Aorta (tissue), 5 donors: ENCODE measurements at places on chromosomes 4 and X. TPM values are rescaled to one million over a fixed set of nuclear protein-coding genes. Genes with fewer than 3 reads are reported as not detected.

SNCA gene
- 4.2 TPM for polyA plus RNA-seq

DNA sequence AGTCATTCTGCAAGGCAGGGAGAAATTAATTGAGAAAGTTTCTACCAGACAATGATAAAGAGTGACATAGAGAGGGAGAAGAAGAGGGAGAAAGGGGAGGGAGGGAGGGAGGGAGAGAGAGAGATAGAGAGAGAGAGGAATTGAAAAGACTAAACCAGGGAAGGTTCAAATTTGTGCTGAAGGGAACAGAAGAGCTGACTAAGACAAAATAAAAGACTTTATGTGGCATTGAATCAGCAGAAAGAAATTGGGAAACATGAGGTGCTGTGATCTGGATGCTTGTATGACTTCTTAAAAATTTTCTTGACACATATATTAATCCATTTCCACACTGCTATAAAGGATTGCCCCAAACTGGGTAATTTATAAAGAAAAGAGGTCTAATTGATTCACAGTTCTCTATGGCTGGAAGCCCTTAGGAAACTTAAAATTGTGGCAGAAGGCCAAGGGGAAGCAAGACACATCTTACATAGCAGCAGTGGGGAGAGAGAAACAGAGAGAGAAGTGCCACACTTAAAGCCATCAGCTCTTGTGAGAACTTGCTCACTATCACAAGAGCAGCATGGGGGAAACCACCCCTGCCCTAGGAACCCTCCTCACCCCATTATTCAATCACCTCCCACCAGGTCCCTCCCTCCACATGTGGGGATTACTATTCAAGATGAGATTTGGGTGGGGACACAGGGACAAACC lies 13.5 kb upstream of the CXCL6 start:
- DNase-seq, result no peak

AKAP14 gene
- not detected for polyA plus RNA-seq

- no peak for DNase-seq
Measured at GRCh38 chr4:11623726-11624037, 195.0 kb upstream of the HS3ST1 start.

PRKG2 gene
- polyA plus RNA-seq, result 0.13 TPM

DNA sequence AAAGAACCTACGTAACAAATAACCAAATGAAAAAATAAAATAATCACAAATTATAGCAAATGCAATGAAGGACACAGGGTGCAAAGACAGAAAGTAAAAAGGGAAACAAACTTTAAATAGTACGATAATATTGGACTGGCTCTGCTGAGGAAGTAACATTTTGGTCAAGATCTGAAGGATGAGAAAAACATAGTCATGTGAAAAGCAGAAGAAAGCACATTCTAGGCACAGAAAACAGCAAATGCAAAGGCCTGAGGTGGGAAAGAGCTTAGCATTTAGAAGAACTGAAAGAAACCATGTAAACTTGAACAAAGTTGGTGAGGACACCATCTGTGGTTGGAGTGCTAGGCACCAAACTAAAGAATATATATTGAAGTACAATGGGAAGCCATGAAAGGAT lies 111.2 kb downstream of the PPP3CA start:
- no peak for DNase-seq

- no peak for DNase-seq
Measured at GRCh38 chr4:156583265-156583664, 388.3 kb downstream of the PDGFC start.

- no peak for DNase-seq
Measured at GRCh38 chr4:63563288-63564014, 845.8 kb downstream of the TECRL start.

CC2D2A gene
- 37.5 TPM for polyA plus RNA-seq

DNA sequence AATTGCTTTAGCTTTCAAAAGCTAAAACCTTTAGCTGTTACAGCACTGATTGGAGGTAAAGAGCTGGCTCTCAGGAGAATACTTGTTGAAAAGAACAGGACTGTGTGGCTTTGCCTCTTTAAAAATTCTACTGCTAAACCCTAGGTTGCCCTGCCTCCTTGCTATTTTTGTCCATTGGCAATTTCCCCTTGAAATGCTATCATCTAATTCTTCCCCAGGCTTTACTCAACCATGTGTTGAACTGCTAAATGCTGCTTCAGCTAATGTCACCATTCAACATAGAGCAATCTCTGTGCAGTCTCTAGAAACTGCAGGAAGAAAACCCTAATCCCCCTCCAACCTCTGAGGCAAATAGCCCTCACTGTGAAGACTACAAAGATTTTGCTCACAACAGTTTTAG lies 203.7 kb upstream of the ARX start:
- DNase-seq, result no peak

DNA sequence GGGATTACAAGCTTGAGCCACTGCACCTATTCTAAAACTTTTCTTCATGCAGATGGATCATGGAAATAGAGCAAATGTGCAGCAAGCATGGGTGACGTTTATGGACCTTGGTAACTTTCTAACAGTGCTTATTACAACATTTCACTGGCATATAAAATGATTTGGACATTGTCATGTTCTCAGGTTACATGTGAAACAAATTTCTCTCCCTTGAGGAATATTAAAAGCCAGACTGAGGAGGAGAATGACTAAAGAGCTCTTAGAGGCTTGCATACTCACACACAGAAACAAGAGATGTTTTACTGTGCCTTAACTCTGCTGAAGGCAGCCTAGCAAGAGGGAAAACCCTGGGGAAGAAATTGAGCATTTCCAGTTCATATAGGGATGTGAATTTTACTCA lies 38.6 kb upstream of the GPR101 start:
- DNase-seq, result no peak

MGAT4D gene
- not detected for polyA plus RNA-seq

GRCh38 chr4:169975838-169976796 lies 50.1 kb downstream of the MFAP3L start:
- DNase-seq, result no peak

- DNase-seq, result no peak
Measured at GRCh38 chr4:44002368-44002767, 446.2 kb downstream of the KCTD8 start.

DNA sequence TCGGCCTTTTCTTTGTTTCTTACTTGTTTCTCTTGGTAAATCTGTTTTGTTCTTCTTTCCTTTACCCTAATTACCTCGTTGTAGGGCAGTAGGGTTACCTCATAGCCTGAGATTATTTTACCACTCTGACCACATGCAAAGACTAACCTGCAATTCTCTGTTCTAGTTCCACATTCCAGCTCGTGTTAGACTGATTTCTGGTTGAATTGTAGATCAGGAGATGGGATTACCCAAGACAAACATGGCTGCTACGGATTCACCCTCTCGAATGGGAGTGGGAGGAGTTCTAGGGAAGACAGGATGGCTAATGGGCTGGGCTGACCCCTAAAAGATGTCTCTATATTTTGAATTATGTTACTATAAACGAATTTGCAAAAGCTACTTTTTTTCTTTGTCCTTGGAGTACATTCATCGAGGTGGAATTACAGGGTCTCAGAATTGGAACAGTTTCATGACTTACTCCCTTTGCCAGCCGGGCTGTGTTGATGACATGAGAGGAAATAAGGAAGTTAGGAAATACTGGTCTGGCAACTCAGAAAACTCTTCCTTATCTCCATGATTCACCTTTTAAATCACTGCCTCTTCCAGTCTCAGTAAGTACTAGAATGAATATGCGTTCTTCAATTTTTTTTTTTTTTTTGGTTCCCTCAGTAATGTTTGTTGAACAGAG lies 36.7 kb upstream of the FBXW7 start:
- DNase-seq, result no peak

MAGEA12 gene
- not detected for polyA plus RNA-seq

MAP7D3 gene
- polyA plus RNA-seq, result 9.8 TPM

DNA sequence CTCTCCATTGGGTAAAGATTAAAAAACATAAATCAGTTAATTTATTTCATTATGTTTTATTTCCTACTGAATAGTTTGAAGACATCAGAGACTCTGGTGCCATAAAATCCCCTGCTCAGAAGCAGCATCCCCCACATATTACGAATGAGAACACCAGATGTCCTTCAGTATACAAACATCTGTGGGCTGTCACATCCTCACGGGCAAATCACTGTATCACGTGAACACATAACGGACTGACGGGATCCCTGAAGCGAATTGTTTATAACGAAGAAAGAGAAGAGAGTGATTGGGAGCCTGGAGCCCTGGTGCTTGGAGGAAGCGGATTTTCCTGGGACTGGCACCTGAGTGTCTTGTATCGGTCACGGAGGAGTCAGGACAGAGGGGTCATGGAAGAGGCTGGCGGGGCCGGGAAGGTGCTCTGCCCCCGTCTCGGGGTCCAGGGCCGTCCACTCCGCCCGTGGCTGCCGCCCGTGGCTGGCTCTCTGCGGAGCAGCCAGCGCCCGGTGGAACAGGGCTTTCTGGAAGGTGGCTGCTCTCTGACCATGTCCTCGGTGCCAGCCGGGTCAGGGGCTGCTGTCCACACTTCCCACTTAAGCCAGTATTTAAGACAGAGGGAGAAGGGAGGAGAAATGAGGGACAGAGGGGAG lies 452.7 kb upstream of the FAT1 start:
- DNase-seq, result no peak

GRCh38 chr4:34250562-34250961 lies 1993.8 kb downstream of the ARAP2 start:
- DNase-seq, result no peak

DNA sequence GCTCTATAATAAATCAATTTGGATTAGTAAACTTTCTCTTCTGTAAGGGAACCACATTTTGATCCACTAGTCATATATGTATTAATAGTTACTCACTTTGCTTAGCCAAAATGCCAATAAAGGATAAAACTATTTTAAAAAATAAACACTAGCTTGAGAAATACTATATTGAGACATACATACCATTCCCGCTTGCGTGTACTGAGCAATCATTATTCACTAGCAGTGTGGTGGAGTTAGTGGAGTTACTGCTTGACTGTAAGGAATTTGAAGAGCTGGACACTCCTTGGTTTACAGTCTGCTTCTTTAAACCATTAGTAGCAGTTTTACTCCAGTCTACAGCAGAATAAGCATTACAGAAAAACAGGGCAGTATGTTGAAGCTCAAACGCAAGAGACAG lies 10.8 kb upstream of the PHKA2 start:
- DNase-seq, result no peak

GRCh38 chr4:143514497-143514896 lies 995 bp downstream of the SMARCA5 start:
- peak; percentile 64 for DNase-seq

DNA sequence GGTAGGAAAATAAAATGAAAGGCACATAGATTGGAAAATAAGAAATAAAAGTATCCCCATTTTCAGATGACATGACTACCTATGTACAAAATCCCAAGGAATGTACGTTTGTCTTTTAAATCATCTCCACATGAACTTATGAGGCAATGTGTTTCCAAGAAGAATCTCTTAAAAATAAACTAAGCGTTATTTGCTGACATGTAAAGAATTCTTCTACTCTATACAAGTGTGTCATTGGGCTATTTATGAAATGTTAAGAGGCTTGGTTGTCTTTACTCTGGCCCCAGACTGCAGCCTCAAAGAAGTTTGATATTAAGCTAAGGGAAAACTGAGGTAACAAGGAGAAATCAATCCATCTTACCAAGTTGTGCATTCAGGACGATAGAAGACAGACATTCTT lies 17.1 kb downstream of the BEX3 start:
- no peak for DNase-seq

EFHC2 gene
- polyA plus RNA-seq, result 0.10 TPM

- no peak for DNase-seq
Measured at GRCh38 chr4:5900844-5901243, 8.0 kb upstream of the CRMP1 start.

DNA sequence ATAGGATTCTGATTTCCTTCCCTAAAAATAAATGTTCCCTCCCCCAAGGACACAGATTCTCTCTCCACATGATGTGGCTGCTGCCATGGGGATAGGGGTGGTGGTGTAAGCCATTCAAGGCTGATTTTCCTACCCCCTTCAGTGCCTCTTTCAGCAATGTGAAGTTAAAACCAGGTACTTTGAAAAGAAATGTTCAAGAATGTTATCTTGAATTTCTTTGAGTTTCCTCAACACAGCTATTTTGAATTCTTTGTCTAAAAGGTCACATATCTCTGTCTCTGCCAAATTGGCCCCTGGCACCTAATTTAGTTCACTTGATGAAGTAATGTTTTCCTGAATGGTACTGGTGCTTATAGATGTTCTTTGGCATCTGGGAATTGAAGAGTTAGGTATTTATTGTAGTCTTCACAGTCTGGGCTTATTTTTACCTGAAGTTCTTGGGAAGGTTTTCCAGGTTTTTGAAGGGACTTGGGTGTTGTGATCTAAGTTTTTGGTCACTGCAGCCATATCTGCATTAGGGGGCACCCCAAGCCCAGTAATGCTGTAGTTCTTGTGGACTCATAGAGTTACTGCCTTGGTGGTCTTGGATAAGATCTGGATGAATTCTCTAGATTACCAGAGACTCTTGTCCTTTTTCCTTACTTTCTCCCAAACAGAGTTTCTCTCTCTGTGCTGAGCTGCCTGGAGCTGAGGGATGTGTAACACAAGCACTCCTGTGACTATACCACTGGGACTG lies 7.6 kb upstream of the DIPK2B start:
- no peak for DNase-seq

GRCh38 chr4:61714387-61714911 lies 514.3 kb downstream of the ADGRL3 start:
- DNase-seq, result no peak

TGIF2LX gene
- not detected for polyA plus RNA-seq

ZFX gene
- 12.8 TPM for polyA plus RNA-seq

DNA sequence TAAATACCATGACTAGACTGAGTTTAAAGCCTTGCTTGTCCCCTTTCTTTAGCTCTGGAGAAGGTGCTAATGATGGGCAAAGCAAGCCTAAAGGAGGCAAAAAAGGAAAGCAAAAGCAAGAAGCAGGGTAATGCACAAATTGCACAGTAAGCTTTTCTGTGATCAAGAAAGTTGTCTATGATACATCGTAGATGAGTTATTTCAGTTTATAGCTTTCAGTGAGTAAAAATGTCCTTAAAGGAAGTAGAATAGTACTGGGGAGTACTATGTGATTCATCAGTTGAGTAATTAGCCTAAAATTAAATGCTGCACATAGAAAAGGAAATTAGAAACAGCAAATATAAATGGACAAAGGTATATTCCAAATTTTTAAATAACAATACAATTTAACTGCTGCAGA lies 50.2 kb upstream of the PDE5A start:
- no peak for DNase-seq

DNA sequence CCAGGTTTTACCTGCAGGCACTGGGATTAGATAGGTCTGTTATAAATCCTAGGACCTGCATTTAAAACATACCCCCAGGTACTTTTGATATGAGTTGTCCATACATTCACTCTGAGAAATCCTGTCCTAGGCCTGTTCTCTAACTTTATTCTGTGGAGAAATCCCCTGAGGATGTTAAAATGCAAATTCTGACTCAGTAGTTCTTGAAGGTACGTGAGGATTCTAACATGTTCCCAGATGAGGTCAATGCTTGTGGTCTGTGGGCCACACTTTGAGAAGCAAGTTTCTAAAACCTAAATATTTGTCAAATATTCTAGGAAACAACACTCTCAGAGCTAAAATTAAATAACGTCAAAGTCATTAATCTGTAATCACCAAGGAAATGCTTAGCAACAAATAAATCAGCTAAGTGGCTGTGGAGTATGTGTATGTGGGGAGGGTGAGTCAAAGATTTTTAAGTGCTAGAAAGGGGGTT lies 101.3 kb upstream of the MAGEB16 start:
- DNase-seq, result no peak

GRCh38 chr4:171812333-171812664 lies 905 bp upstream of the GALNTL6 start:
- DNase-seq, result no peak
